DND-41 (cell line): ENCODE measurements at places on chromosomes 2 and 18.
A peak's percentile ranks its signal among the peaks of the same experiment; 100 is the strongest.

DNA sequence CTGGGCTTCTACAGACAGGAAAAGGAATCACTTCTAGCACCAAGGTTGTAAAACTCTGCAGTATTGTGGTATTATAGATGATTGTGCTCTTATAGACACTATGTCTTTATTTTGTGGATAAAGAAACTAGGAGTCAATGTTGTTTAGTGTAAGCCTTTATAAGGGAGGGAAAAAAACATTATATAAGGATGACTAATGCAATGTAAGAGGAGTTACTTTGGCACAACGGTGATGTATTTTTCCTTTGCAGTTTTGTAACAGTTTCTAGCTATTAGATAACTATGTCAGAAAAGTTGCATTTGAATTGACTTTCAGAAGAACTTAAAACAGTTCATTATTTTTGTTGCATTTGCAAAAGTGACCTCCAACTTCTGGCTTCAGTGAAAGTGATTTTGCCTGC is 545.4 kb downstream of the CCDC85A start:
- no peak for DNase-seq

DNA sequence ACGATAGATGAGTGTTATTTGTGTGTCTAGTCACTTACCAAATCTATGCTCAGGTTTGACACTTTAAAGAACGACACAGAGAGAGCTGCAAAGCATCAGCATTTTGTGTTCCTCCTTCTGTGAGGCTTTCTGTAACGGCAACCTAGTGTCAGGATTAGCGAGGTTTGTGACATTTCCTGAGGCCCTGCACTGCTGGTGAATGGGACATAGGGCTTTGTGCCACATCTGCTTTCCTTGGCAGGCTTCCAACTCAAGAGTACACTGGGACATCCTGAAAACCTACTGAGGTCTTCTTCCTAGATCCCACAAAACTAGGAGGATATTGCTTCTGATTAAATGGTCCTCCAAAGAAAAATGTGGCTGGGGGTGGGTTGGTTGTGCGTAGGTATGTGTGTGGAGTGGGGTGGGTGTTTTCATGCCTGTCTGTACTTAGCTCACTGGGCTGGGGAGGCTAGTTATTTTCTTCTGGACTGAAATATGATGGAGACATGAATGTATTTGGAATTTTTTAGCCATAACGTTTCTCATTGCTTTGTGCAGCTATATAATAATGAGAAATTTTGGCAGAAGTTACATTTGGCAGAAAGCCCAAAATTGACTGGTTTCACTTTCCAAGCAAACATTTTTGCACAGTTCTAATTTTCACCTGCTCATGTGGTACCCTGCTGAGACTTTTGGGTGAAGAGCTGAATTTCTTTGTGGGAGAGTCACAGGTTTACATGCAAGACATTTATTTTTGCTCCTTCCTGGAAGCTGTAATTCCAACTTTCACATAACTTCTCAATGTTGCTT is 308.4 kb downstream of the XIRP2 start:
- peak; percentile 10 for DNase-seq

DNA sequence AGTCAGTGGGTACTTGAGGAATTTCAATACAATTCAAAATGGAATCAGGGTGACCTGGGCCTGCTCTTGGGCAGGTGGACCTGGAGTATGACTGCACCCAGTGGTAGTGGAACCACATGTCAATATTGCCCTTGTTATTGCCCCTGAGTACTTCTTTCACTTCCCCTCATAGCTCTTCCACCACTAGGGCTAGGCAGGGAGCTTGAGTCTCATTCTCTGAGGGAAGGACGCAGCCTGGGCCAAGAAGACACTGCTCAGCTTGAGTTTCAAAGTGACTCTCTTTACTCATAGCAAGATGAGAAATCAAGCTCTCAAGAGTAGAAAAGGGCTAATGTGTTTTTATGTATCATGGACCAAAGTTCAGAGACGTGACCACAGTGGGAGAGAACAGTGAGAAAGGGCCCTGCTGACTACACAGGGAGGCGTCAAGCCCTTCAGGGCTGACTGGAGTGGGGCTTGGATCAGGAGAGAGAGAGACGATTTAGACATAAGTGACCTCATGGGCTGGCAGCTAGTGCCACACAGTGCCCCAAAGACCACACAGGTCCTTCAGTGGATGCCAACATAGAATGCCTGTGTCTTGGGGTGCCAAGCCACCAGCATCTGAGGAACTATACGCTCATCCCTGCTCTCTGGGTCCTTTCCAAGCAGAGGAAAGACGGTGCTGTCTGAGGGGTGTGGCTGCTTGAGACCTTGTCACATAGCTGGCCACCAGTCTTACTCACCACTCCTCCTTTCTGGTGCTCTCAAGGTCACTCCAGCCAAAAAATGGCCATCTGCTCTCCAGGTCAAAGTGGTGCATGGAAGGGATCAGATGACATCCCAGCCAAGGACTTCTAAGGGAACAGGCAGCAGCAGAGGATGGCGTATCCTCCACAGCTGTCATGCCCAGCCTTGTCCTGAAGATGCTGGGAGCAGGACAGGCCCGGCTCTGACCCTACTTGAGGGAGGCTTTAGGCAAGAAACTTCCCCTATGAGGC is 13.0 kb downstream of the PTMA start:
- DNase-seq = no peak

DNA sequence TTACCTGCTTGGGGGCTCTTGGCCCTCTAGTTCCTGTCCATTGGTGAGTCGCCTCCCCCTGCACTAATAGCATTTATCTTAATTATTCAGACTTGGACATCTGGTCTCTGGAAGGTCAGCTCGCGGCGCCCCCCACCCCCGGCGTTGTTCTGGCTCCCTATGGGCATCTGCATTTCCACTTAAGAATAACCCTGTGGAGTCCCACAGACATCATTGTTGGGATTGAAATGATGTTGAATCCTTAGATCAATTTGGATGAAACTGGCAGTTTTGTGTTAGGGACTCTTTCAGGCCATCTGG is 313.8 kb upstream of the HS6ST1 start:
- DNase-seq = peak; percentile 2

DNA sequence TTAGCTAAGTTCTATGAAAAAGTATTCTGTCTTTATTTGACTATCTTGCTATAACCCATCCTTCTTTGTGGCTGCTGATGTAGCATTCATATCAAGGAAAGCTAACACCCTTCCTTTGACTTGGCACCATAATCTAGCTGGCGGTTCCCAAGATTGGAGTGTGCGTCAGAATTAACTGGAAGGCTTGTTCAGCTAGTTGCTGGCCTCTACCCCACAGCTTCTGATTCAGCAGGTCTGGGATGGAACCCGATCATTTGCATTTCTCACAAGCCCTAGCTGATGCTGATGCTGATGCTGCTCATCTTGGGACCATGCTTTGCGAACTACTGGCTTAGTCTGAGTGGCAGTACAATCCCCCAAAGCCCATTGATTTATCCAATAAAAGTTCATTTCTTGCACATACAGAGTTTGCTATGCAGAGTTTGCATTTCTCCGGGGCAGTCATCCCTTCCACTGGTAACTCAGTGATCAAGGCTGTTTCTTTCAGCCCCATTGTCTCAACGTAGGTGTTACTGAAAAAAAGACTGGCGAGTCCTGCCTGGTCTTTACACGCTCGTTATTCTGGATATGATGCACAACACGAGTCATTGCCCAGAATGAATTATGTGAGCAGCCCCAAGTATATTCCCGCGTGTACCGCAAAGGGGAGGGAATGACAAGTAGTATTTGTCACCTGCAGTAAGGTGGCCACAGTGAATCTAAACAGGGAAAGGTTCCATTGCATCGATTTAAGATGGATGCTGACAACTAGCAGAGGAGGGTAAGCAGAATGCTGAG is 96.5 kb downstream of the ZNF532 start:
- DNase-seq = no peak

GRCh38 chr2:2056531-2056930 is 274.5 kb downstream of the MYT1L start:
- no peak for DNase-seq

- DNase-seq = no peak
Observed at GRCh38 chr2:238936162-238937052, 88.5 kb downstream of the TWIST2 start.

- DNase-seq = no peak
Observed at GRCh38 chr2:63124218-63124617, 73.6 kb downstream of the OTX1 start.

- DNase-seq = peak; percentile 64
Observed at GRCh38 chr2:150528861-150529801, 41.7 kb upstream of the RND3 start.

GRCh38 chr2:217800433-217801114 is 202.2 kb downstream of the TNS1 start:
- DNase-seq = no peak

DNA sequence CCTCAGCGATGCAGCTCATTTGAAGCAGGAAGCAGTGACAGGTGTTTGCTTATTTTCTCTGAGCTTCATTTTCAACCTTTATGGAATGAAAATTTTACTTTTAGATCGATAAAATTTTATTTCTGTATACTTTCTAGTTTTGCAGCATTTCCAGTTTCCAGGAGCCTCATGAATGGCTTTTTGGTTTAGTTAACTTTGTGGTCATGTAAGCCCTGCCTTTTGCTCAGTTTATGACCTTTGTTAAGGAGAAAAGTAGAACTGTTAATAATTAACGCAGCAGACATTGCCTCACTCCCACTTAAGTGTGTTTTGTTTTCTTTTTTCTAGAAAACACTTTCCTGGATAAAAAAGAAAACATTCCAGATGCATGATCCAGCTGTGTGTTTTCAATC is 4.4 kb upstream of the FARP2 start:
- no peak for DNase-seq

DNA sequence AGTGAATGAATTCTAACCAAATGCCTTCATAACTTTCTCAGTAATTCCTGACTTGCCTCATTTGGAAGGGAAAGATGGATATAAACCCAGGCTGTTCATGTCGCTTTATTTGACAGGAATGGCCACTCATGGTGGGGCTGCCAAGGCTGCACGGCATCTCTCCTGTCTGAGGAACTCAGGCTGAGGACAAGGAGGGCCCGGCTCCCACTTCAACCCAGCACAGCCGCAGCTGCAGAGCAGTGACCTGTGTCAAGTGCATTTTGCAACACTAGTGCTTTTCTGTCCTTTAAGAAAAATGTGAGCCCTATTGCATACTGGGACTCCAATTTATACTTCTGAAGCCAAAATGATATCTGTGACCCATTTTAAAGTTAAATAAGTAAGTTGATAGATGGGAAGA is 45.8 kb upstream of the GALR1 start:
- DNase-seq = no peak

DNA sequence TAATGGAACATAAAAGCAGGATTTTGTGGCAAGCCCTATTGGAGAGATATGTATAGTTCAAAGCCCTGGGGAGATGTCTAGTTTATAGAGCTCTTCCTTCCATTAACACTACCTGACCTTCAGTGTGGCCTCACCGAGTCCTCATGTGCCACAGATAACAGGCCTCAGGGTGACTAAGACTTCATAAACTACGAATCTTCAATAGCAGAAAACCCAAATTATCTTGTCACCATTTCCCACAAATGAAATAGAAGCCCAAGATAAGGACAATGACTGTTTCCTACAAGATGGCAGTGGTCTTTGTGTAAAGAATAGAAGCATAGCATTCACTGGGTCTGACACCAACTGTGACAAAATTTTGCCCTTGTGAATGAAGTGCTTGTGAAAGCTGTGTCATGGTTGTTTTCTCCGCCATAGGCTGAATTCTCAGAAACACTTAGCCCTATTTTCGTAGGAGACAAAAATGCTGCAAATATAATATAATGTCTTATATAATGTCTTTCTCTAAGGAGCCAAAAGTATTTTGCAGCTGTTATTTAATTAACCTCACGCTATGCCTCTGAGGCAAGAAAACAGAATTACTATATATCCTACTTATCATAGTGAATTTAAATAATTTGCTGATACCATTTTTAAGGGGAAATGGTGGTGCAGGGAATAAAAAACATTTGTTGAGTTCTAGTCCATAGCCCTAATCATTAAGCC is 136.7 kb upstream of the CWC22 start:
- DNase-seq = no peak

DNA sequence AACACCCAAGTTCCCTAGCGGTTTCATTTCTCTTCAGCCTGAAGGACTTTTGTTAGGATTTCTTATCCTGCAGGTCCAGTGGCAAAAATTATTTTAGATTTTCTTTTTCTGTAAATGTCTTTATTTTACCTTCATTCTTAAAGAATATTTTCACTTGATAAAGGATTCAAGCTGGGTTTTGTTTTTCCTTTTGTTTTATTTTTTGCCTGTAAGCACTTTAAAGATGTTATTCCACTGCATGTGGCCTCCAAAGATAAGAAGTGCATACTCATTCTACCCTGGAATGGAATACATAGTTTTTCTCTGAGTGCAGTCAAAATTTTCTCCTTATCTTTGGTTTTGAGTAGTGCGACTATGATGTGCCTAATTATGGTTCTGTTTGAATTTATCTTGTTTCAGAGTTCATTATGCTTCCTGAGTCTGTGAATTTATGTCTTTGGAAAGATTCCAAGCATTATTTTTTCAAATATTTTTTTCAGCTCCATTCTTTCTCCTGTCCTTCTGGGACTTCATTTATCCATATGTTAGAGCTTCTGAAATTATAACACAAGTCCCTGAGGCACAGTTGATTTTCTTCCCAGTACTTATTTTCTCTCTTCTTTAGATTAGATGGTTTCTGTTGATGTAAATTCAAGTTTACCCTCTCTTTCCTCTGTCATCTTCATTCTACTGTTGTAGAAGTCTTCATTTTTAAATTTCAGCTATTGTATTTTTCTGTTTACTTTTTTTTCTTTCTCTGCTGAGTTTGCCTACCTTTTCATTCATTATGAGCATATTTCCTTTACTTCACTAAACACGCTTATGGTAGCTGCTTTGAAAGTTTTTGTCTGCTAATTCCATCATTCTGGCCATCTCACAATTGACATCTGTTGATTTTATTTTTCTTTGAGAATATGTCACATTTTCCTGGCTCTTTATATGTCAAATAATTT is 69.6 kb downstream of the MAPRE2 start:
- no peak for DNase-seq

DNA sequence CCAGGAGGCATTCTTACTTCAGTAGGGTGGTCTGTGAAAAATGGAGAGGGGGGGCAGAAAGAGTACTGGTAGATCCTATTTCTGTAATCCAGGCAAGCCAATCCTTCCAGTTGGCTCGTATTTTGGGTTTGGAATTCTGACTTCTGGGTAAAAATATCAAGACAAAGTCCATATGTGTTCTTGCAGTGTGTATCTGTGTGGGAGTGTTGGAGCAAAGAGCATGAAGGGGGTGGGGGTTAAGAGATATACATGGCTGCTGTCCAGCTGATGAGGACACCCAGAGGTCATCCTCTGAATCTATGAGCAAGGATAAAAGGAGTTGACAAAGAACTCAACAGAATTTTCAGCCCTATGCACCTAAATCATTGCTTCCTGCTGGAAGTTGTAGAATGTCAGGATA is 375.8 kb upstream of the PIK3C3 start:
- no peak for DNase-seq

GRCh38 chr2:98458207-98458606 is 13.5 kb downstream of the INPP4A start:
- DNase-seq = peak; percentile 4
